ENCODE measurements at places on chromosomes 1 and 21. TPM values are rescaled to one million over a fixed set of nuclear protein-coding genes. Genes with fewer than 3 reads are reported as not detected.

Gene FAM72D
- 1.3 TPM for total RNA-seq

Gene PPM1J
- 1.3 TPM for total RNA-seq

Gene RASSF5
- total RNA-seq = 2.8 TPM

Gene AK4
- 23.4 TPM for total RNA-seq

Gene RHBDL2
- 0.73 TPM for total RNA-seq

Gene AMPD1
- not detected for total RNA-seq

Gene DCDC2B
- not detected for total RNA-seq

Gene DENND2D
- total RNA-seq = 3.3 TPM

Gene CRYAA
- not detected for total RNA-seq

Gene IL23R
- total RNA-seq = not detected

Data from smooth muscle cell of trachea (primary cell).